Psoas muscle (tissue), 8 donors: ENCODE measurements at places on chromosomes 16 and 17.
A peak's percentile ranks its signal among the peaks of the same experiment; 100 is the strongest.

- no peak for DNase-seq
These were observed 87.8 kb downstream of the MRM1 start for GRCh38 chr17:36689089-36689667.

- no peak for DNase-seq
These were observed 30.1 kb downstream of the PRKCB start for GRCh38 chr16:23865853-23866252.

GRCh38 chr17:74394977-74395376 lies 27.7 kb downstream of the GPR142 start:
- DNase-seq = peak; percentile 56

GRCh38 chr17:55763856-55764255 lies 13.0 kb downstream of the PCTP start:
- DNase-seq = no peak

- DNase-seq = no peak
These were observed 26.0 kb downstream of the TBX4 start for GRCh38 chr17:61478026-61478789.
